ENCODE measurements at places on chromosomes 5 and 9.

GRCh38 chr5:120446901-120447300 is 17.2 kb upstream of the PRR16 start:
- H3K4me3 ChIP-seq, result no peak overlapping the region
- H3K27me3 ChIP-seq, result no peaks in the 10 kb centered on the region
- peaks cover 21% of the 10 kb centered on the region for H3K4me1 ChIP-seq
- H3K27ac ChIP-seq, result peak overlapping the region; percentile 57
- no peaks in the 10 kb centered on the region for H3K36me3 ChIP-seq
- DNase-seq, result no peak

DNA sequence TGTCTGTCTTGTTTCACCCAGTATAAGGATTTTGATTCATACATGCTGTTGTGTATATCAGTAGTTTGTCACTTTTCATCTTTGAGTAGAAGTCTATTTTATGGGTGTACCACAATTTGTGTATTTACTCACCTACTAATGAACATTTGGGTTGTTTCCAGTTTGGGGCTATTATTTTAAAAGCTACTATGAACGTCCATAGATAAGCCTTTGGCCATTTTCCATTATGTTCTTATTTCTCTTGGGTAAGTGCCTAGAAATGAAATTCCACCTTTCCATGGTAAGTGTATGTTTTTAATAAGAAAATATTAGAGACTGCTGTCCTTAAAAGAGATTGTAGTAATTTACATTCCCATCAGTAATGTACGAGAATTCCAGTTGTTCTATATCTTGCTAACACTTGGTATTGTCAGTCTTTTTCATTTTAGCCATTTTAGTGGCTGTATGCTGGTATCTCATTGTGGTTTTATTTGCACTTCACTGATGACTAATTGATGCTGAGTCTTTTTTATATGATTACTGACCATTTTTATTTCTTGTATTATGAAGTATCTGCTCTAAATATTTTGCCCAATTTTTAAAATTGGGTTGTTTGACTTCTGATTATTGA is 17.9 kb upstream of the PDE8B start:
- no peak overlapping the region for H3K4me3 ChIP-seq
- H3K27me3 ChIP-seq, result peaks cover 5% of the 10 kb centered on the region
- H3K27ac ChIP-seq, result no peak overlapping the region
- no peak for DNase-seq
- H3K36me3 ChIP-seq, result peaks cover 2% of the 10 kb centered on the region

DNA sequence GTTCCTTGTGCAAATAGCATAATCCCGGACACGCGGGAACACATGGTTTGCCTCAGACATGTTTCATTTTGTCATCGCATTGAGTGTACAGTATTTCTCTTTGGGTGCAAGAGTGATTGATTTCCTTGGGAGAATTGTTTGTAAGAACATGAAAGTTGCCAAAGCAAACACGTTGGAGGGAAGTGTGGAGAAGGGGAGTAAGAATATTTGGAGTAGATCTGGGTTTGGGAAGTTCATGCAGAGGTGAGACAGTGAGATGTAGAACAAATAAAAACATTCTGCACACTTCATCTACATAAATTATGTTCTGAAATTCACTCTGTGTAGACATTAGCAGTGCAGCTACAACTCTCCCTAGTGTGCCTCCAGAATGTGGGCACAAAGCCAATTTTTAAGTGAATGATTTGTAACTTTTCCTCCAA is 24.0 kb downstream of the FOXD1 start:
- no peak overlapping the region for H3K4me3 ChIP-seq
- DNase-seq, result no peak
- no peak overlapping the region for H3K27ac ChIP-seq
- H3K27me3 ChIP-seq, result peaks cover 92% of the 10 kb centered on the region
- H3K36me3 ChIP-seq, result no peaks in the 10 kb centered on the region

GRCh38 chr5:152107220-152107619 is 182.6 kb upstream of the GLRA1 start:
- H3K27me3 ChIP-seq, result no peaks in the 10 kb centered on the region
- no peaks in the 10 kb centered on the region for H3K36me3 ChIP-seq
- H3K27ac ChIP-seq, result no peak overlapping the region
- no peak overlapping the region for H3K4me3 ChIP-seq

- H3K36me3 ChIP-seq, result peaks cover 42% of the 10 kb centered on the region
- peak overlapping the region; percentile 43 for H3K27ac ChIP-seq
- no peaks in the 10 kb centered on the region for H3K27me3 ChIP-seq
Observed at GRCh38 chr5:177484902-177485549, 11.6 kb upstream of the DBN1 start.

DNA sequence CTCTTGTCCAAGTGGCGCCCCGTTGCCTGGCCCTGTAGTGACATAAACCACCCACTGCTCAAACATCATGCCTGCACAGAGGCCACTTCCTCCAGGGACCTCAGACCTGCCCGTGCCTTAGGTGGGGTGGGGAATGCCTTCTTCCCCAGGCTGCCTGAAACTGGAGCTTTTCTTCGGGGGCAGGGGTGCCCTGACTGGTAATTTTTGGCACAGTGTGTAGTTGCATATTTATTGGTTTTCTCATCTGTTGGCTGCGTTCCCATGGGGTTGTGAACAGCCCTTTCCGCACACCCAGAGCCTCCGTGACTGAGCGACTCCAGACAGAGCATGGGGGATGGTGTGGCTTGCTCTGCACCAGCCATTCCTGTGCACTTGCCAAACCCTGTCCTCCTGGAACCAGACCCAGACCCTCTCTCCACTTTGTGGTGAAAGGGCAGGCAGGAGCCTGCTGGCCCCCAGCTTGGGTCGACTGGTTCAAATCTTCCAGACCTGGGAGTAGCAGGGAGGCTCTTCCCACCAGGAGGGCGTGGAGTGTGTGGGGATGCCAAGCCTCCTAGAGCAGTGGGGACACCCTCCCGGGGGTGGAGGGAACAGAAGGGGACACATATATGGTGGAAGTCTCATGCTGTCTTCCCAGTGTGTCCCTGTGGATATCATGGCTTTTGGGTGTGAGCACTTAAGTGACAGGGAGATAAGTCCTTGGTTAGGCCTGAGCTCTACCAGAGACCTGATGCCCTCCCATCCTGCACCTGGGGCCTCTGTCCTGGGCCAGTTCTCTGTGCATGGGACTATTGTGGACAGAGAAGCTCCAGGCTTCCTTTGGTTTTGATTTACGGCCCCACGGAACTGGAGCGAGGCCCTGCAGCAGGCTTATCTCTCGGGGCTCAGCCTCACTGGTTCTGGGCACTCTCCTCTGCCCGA is 39.6 kb downstream of the WNK2 start:
- H3K27ac ChIP-seq, result peak overlapping the region; percentile 77
- peaks cover 2% of the 10 kb centered on the region for H3K27me3 ChIP-seq
- no peak overlapping the region for H3K4me3 ChIP-seq
- no peak for DNase-seq

DNA sequence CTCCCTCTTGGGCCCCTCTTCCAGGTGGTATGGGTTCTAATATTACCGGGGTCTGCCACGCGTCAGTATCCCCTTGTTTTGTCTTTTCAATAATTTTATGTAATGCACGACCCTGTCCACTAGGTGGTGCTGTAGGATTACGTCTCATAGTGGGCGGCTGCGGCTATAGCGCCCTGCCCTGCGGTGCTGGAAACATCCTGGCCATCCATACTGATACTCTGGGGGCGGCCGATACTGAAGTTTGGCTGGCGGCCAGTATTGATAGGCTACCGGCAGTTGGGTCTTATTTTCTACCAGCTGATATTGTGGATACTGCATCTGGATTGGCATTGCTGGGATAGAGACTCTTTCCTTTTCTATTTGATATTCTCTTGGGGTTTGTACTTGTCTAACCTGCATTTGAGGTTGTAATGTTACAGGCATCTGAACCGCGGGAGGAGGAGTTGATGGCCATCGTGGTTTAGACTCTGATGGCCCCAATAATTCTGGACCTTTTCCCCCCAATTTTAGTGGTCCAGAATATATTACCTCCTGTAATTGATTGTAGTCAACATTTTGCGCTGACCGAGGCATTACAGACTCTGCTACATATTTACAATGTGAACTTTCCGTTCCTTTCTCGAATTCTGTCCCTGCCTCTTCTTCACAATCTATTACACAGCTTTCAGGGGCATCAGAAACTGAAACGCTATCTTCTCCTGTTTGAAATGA is 3.3 kb upstream of the TMEM141 start:
- H3K36me3 ChIP-seq, result no peaks in the 10 kb centered on the region
- H3K27me3 ChIP-seq, result peaks cover 1% of the 10 kb centered on the region

- no peak for DNase-seq
- peak overlapping the region; percentile 5 for H3K27ac ChIP-seq
- peaks cover 22% of the 10 kb centered on the region for H3K4me1 ChIP-seq
- H3K4me3 ChIP-seq, result no peak overlapping the region
- peaks cover 6% of the 10 kb centered on the region for H3K36me3 ChIP-seq
Observed at GRCh38 chr9:28688172-28688571, 1114.9 kb upstream of the C9orf72 start.

- no peak for DNase-seq
- peak overlapping the region; percentile 47 for H3K27ac ChIP-seq
- H3K27me3 ChIP-seq, result no peaks in the 10 kb centered on the region
- peaks cover 20% of the 10 kb centered on the region for H3K4me1 ChIP-seq
Observed at GRCh38 chr5:59756373-59757035, 137.0 kb downstream of the PDE4D start.

DNA sequence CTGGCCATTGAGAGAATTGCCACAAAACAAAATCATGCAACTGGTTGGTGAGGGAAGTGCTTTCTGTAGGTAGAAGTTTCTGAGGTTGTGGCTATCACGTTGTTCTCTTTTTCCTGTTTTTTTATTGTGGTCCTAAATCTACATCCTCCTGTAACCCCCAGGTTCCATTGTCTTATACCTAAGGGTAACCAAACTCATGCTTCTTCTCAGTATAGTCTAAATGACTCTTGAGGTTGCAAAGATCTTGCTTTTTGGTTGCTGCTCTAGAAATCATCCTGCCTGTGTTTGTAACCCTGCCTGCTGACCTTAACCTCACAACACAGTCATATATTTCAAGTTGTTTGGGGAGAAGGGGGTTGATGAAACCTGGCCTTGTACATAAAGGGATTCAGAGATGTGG is 273.1 kb downstream of the CD180 start:
- H3K4me3 ChIP-seq, result no peak overlapping the region
- no peak for DNase-seq
- no peaks in the 10 kb centered on the region for H3K27me3 ChIP-seq
- H3K36me3 ChIP-seq, result no peaks in the 10 kb centered on the region
- no peak overlapping the region for H3K27ac ChIP-seq

- H3K4me1 ChIP-seq, result no peaks in the 10 kb centered on the region
- H3K36me3 ChIP-seq, result no peaks in the 10 kb centered on the region
- no peak overlapping the region for H3K4me3 ChIP-seq
- H3K27me3 ChIP-seq, result no peaks in the 10 kb centered on the region
- no peak overlapping the region for H3K27ac ChIP-seq
- DNase-seq, result no peak
Observed at GRCh38 chr9:29659014-29659413, 2085.7 kb upstream of the C9orf72 start.

DNA sequence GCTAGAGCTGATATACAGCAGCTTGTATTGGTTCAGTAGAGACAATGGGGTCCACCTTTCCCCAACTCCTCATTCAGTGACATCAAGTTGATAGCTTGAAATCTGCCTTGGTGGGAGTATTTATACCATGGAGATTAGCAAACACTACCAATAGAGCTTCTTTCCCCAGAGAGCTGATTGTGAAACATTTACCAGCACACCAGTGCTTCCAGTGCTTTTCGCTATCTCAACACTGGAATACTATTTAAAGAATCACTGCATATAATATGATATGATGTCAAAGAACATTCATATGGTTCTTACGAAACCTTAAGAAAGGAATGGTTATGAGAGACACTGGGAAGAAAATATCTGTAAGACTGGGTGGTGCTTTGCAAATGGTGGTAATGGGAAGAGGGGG is 21.8 kb upstream of the RNF145 start:
- H3K27ac ChIP-seq, result no peak overlapping the region
- DNase-seq, result no peak
- H3K36me3 ChIP-seq, result no peaks in the 10 kb centered on the region
- no peaks in the 10 kb centered on the region for H3K4me1 ChIP-seq
- peaks cover 25% of the 10 kb centered on the region for H3K27me3 ChIP-seq
- no peak overlapping the region for H3K4me3 ChIP-seq

DNA sequence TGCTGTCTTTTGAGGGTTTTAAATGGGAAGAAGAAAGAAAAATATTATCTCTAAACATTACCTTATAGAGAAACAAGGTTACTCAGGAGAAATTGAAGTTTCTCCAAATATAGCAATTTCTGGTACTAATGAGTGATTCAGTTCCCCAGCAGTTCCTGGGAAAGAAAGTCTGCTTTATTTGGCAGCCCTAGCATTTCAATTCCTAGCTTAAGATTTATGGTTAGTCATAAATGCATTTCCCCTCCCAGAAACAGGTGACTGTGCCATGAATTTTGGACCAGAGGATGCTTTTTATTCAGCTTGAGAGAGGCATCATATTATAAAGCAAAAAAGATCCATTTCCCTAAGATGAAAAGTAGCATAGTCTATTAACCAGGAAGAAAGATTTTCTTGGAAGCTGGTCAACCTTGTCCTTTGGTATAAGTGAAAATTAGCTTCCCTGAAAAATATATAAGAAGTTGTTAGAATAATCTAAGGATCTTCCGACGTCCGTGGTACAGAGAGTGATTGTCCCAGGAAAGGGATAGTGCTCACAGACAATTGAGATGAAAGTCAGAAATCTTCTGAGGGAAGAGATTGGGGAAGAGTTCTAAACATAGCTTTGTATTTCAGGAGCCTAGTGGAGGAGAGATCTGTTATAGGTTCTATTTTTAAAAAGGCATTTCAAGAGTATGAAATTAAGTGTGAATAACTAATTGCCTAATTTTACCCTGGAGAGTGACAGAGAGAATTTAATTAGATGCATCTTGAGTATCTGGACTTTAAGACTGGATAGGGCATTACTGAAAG is 164.9 kb downstream of the ESM1 start:
- no peak overlapping the region for H3K4me3 ChIP-seq
- H3K27ac ChIP-seq, result no peak overlapping the region
- H3K4me1 ChIP-seq, result peaks cover 14% of the 10 kb centered on the region
- no peaks in the 10 kb centered on the region for H3K36me3 ChIP-seq
- H3K27me3 ChIP-seq, result no peaks in the 10 kb centered on the region

- no peak for DNase-seq
- no peak overlapping the region for H3K4me3 ChIP-seq
- H3K4me1 ChIP-seq, result peaks cover 18% of the 10 kb centered on the region
- no peaks in the 10 kb centered on the region for H3K36me3 ChIP-seq
Observed at GRCh38 chr5:93704996-93705395, 36.4 kb downstream of the POU5F2 start.

GRCh38 chr9:110278080-110278707 is 21.9 kb upstream of the TXN start:
- H3K27me3 ChIP-seq, result peaks cover 3% of the 10 kb centered on the region
- no peak overlapping the region for H3K27ac ChIP-seq
- no peak for DNase-seq
- H3K36me3 ChIP-seq, result no peaks in the 10 kb centered on the region

GRCh38 chr5:159409801-159410200 is 79.5 kb upstream of the IL12B start:
- no peaks in the 10 kb centered on the region for H3K27me3 ChIP-seq
- H3K27ac ChIP-seq, result no peak overlapping the region
- H3K36me3 ChIP-seq, result no peaks in the 10 kb centered on the region
- DNase-seq, result no peak

- no peak for DNase-seq
- no peak overlapping the region for H3K4me3 ChIP-seq
- peaks cover 20% of the 10 kb centered on the region for H3K27me3 ChIP-seq
- no peaks in the 10 kb centered on the region for H3K36me3 ChIP-seq
- H3K4me1 ChIP-seq, result no peaks in the 10 kb centered on the region
Observed at GRCh38 chr5:33958176-33958575, 22.0 kb downstream of the RXFP3 start.

- H3K27ac ChIP-seq, result no peak overlapping the region
- no peaks in the 10 kb centered on the region for H3K4me1 ChIP-seq
- H3K36me3 ChIP-seq, result no peaks in the 10 kb centered on the region
- DNase-seq, result no peak
- no peak overlapping the region for H3K4me3 ChIP-seq
Observed at GRCh38 chr5:80507663-80508062, 19.8 kb downstream of the FAM151B start.

- no peak for DNase-seq
- peak overlapping the region; percentile 13 for H3K4me3 ChIP-seq
- no peaks in the 10 kb centered on the region for H3K36me3 ChIP-seq
- H3K4me1 ChIP-seq, result peaks cover 15% of the 10 kb centered on the region
Observed at GRCh38 chr9:124010303-124010664, 1.3 kb upstream of the LHX2 start.
